Activated T-helper 1 cell treated with anti-CD3 and anti-CD28 coated beads, Interleukin-12 subunit alpha, Interleukin-12 subunit beta, Interleukin-2, Interleukin-4 antibody, amounts not matched to agents 30 ng/mL and 10 ng/mL and 1 ng/mL, durations not matched to agents 14 hours and 24 hours and 36 hours (primary cell): ENCODE measurements at places on chromosomes 3 and 15. TPM values are rescaled to one million over a fixed set of nuclear protein-coding genes. Genes with fewer than 3 reads are reported as not detected.

Gene EPB42
- not detected in 2 replicates for total RNA-seq

Gene PTX3
- not detected in 2 replicates for total RNA-seq

Gene ROPN1B
- total RNA-seq = not detected in 2 replicates

Gene SEMA3F
- total RNA-seq = 0.21 and 0.42 TPM in 2 replicates

Gene TNFAIP8L3
- total RNA-seq = 0.20 and 0.49 TPM in 2 replicates

DNA sequence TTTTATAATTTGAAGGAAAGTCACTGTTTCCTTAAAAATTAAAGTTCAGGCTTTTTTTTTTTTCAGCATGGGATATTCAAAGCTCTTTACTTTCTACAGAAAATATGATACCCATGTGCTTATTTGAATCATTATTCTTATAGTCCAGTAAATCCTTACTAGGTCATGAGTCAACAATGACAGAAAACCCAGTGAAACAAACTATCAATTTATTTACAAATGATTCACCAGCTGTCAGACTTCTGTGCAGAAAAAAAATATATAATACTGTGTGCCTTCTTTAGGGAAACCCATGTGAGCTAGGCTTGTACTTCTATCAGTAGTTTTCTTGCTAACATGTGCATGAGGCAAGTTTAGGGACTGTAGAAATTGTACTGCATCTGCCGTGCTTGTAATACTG is 1.2 kb downstream of the ACP3 start:
- H3K27me3 ChIP-seq = peaks cover 12% of the 10 kb centered on the region
- peaks cover 4% of the 10 kb centered on the region for H3K4me1 ChIP-seq
- DNase-seq = no peak
- no peak overlapping the region for H3K4me3 ChIP-seq
- no peak overlapping the region for H3K27ac ChIP-seq
- H3K36me3 ChIP-seq = no peaks in the 10 kb centered on the region

- no peaks in the 10 kb centered on the region for H3K4me1 ChIP-seq
- H3K27me3 ChIP-seq = no peaks in the 10 kb centered on the region
- no peak overlapping the region for H3K4me3 ChIP-seq
- no peak overlapping the region for H3K27ac ChIP-seq
Observed at GRCh38 chr3:181932039-181932438, 220.3 kb downstream of the SOX2 start.

DNA sequence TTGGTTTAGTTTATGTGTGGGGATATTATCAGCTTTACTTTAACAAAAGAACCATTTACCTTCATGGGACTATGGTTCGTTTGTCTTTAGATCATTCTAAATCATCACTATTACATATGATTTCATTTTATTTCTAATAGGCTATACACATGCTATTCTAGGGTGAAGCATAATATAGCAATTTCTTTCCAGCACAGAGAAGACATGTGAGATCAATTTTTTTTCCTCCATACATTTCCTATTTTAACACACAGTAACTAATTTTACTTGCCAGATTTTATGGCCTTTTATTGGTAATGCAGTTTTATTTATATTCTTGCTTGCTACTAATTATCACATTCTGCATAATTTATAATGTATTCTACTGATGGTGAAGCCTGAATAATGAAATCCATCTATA is 287.1 kb downstream of the ROBO1 start:
- no peak overlapping the region for H3K27ac ChIP-seq
- H3K27me3 ChIP-seq = no peaks in the 10 kb centered on the region
- no peaks in the 10 kb centered on the region for H3K36me3 ChIP-seq
- H3K4me3 ChIP-seq = no peak overlapping the region
- DNase-seq = no peak

GRCh38 chr3:124439603-124440002 is 290.6 kb upstream of the UMPS start:
- no peak overlapping the region for H3K4me3 ChIP-seq
- H3K27me3 ChIP-seq = no peaks in the 10 kb centered on the region
- H3K4me1 ChIP-seq = no peaks in the 10 kb centered on the region
- no peaks in the 10 kb centered on the region for H3K36me3 ChIP-seq

DNA sequence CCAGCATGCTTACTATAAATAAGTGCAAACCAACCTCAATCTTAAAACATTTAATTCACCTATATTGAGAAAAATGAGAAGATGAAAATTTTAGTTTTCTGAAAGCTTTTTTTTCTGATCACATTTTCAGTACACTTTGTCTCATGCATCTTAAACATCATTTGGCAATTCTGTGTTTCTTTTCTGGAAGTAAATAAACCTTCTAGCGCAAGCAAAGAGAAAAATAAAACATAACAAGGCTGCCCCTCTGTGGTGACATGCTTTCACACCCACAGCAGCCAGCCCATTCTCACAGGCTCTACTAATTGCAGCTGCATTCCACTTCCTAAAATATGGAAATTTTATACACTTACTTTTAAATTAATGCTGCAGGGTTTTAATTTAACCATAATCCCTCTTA is 90.1 kb downstream of the NEK10 start:
- no peaks in the 10 kb centered on the region for H3K36me3 ChIP-seq
- H3K4me1 ChIP-seq = no peaks in the 10 kb centered on the region
- DNase-seq = no peak
- H3K4me3 ChIP-seq = no peak overlapping the region
- peaks cover 3% of the 10 kb centered on the region for H3K27me3 ChIP-seq

GRCh38 chr3:157487339-157487738 is 15.9 kb downstream of the VEPH1 start:
- no peaks in the 10 kb centered on the region for H3K36me3 ChIP-seq
- no peak for DNase-seq
- no peaks in the 10 kb centered on the region for H3K4me1 ChIP-seq
- no peak overlapping the region for H3K27ac ChIP-seq

- no peaks in the 10 kb centered on the region for H3K36me3 ChIP-seq
- H3K27ac ChIP-seq = no peak overlapping the region
- H3K27me3 ChIP-seq = no peaks in the 10 kb centered on the region
Observed at GRCh38 chr3:111151438-111151837, 79.8 kb downstream of the NECTIN3 start.

GRCh38 chr3:59884409-59884808 is 834.6 kb upstream of the CFAP20DC start:
- H3K27me3 ChIP-seq = no peaks in the 10 kb centered on the region
- H3K36me3 ChIP-seq = peaks cover 10% of the 10 kb centered on the region
- peaks cover 26% of the 10 kb centered on the region for H3K4me1 ChIP-seq

- no peak for DNase-seq
- H3K27ac ChIP-seq = no peak overlapping the region
- no peaks in the 10 kb centered on the region for H3K36me3 ChIP-seq
- H3K27me3 ChIP-seq = no peaks in the 10 kb centered on the region
Observed at GRCh38 chr3:117545484-117545883, 835.9 kb downstream of the TUSC7 start.
